ENCODE measurements at places on chromosomes 3 and 15.

DNA sequence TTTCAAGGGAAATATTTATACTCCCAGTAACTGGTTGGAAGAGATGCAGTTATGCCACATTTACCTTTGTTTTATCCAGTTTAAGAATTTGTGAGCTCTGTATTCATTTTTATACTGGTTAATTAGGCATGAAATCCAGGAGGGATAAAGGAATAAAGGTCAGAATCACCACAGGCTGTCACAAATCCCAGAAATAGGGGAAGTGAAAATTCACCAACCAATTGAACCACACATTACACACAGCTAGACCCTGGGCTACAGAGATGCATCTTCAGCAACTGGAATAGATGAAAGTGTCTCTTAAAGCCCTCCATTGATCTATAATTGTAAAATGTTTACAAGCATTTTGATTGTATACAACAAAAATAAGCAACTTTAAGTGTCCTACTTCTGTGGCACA lies 18.5 kb downstream of the SERPINI1 start:
- no peaks in the 10 kb centered on the region for H3K4me1 ChIP-seq
- DNase-seq: no peak
- no peak overlapping the region for H3K27ac ChIP-seq

DNA sequence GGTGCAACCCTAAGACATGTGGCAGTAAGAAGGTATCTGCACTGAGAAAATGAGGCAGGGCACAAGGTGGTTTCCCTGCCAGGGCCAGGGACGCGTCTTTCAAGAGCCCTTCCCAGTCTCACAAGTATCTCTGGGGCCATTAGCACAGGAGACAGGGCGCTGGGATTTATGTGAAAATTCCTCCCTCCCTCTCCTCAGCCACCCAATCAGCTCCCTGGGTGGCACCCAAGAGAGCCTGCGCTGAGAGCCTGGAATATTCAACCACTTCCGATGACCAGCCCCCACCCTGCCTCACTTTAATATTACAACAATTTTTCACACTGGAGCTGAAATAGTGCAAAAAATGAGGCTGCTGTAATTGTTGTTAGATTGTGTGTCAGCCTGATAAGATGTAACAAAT lies 26.1 kb downstream of the SEC61A1 start:
- H3K27me3 ChIP-seq: no peaks in the 10 kb centered on the region
- no peak overlapping the region for H3K4me3 ChIP-seq
- no peaks in the 10 kb centered on the region for H3K4me1 ChIP-seq
- no peak for DNase-seq

GRCh38 chr15:63409179-63409578 lies 27.5 kb upstream of the CA12 start:
- DNase-seq: no peak
- H3K27me3 ChIP-seq: no peaks in the 10 kb centered on the region
- H3K4me3 ChIP-seq: no peak overlapping the region
- no peaks in the 10 kb centered on the region for H3K36me3 ChIP-seq
- no peak overlapping the region for H3K27ac ChIP-seq
- H3K4me1 ChIP-seq: no peaks in the 10 kb centered on the region

- H3K27ac ChIP-seq: peak overlapping the region; percentile 94
- peaks cover 3% of the 10 kb centered on the region for H3K4me1 ChIP-seq
- DNase-seq: no peak
- peak overlapping the region; percentile 78 for H3K4me3 ChIP-seq
- no peaks in the 10 kb centered on the region for H3K27me3 ChIP-seq
These were observed 1.1 kb downstream of the ARMC8 start for GRCh38 chr3:138188013-138188730.

- H3K27me3 ChIP-seq: no peaks in the 10 kb centered on the region
- DNase-seq: peak; percentile 90
These were observed 514 bp downstream of the MBNL1 start for GRCh38 chr3:152269056-152269830.

Data from aorta (tissue), 5 donors.